ENCODE measurements at places on chromosomes 11 and 22.

GRCh38 chr11:12715941-12716340, 41.7 kb downstream of the TEAD1 start:
- DNase-seq, result no peak

- DNase-seq, result no peak
Observed at GRCh38 chr11:25449091-25449490, 882.8 kb upstream of the ANO3 start.

- DNase-seq, result no peak
Observed at GRCh38 chr11:102538932-102539331, 8.4 kb upstream of the MMP7 start.

- no peak for DNase-seq
Observed at GRCh38 chr11:62182147-62182891, 7.7 kb upstream of the SCGB1D1 start.

DNA sequence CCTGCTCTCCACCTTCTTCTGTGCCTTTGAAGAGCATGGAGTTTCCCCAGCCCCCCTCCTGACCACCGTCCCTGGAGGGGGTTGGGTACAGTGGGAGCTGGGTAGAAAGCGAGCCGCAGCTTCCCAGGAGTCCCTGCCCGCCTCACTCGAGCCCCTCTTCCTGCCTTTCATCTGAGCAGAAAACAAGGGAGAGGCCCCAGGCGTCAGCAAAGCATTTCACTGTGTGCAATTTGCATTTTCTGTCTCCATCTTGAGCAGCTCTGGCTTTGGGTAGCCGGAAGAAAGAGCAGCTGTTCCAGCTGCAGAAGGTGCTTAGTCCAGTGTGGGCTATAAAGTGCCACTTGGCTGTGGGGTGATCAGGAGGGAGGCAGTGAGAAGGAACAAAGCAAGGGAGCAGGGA, 229.7 kb downstream of the CEP164 start:
- DNase-seq, result no peak

GRCh38 chr11:6612213-6613041, at the start of gene TAF10:
TAF10 (minus strand) TSS chr11:6612216; CDS start chr11:6612189, 27 bp downstream.
- DNase-seq, result peak; percentile 91

- DNase-seq, result no peak
Observed at GRCh38 chr22:48739348-48740085, 1088.2 kb downstream of the BRD1 start.

DNA sequence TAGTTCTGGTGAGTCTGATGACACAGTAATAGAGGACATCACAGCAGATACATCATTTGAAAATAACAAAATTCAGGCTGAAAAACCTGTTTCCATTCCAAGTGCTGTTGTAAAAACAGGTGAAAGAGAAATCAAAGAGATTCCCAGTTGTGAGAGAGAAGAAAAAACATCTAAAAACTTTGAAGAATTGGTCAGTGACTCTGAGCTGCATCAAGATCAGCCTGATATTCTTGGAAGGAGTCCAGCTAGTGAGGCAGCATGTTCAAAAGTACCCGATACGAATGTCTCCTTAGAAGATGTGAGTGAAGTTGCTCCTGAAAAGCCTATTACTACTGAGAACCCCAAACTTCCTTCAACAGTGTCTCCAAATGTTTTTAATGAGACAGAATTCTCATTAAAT, 38.7 kb downstream of the RTN3 start:
- DNase-seq, result no peak

DNA sequence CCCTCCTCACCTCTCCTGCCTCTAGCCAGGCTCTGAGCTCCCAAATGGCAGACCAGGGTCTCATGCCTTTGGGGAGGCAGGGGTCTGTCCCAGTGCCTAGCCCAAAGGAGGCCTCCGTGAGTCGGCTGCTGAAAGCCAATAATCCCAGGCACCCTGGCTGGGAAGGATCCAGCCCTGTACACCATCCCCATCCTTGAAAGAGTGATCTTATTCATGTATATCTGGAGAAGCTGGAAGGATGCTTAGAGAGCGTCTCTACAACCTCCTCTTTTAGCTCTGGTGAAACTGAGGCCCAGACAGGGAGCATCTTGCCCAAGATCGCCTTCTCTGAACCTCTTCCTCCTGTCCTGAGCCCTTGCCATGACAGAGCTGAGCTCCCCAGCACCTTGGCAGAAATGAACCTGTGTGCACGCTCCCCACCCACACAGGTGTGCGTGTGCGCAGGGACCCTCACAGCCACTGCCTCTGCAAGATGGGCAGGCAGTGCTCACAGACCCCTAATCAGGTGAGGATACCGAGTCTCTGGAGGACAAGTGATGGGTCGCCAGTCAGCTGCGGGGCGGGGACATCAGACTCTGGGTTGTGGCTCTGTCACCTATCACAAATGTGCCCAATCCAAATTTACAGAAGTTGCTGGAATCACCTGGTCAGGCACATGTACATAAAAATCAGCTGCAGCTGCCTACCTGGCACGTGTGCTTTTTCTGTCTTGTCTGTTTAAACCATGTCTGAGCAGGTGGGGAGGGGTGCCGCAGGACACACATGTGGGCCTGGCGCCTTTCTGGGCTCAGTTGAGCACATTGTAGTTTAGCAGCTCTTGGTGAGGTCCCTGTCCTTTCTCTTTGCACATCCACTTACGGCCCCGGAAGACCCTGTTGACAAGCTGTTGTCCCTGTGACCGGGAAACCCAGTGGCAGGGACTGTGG, 49.3 kb upstream of the WNT7B start:
- no peak for DNase-seq

- no peak for DNase-seq
Observed at GRCh38 chr11:122937983-122938382, 43.7 kb downstream of the BSX start.

DNA sequence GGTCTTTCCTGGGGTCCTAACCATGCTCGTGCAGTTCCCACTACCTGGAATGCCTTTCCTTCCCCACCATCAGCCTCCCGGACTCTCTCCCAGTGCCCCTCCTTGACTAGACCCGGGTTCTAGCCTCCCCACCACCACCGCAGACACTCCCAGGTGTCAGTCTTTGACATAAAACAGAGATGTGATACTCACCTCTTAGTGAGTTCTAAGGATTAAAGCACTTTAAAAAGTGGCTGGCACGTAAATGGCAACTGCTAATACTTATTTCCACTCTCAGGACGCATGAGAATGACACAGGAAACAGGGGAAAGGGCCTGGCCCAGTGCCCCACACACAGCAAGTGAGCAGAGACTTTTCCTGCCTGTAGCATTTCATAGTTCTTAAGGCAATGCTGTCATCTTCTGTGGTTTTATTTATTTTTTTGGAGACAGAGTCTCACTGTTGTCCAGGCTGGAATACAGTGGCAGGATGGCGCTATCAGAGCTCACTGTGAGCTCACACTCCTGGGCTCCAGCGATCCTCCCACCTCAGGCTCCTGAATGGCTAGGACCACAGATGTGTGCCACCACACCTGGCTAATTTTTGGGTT, 1.9 kb upstream of the SLC25A45 start:
- no peak for DNase-seq

DNA sequence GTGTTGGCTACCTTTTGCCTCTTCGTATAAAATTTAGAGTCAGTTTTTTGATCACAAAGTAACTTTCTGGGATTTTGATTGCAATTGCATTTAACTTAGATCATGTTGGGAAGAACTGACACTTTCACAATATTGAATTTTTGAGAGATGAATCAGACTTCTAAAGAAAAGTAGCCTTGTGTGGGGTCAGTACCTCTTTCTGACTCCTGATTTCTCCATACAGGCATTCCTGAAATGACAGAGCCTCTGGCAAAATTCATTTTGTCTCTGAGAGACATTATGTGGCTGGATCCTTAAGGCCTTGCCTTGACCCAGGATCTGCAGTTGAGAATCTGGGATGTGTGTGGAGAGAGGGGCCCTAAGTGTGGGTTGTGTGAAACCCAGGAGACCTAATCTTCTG, 37.8 kb downstream of the PPFIBP2 start:
- no peak for DNase-seq

GRCh38 chr11:125264100-125265022, 99.8 kb downstream of the PKNOX2 start:
- no peak for DNase-seq

DNA sequence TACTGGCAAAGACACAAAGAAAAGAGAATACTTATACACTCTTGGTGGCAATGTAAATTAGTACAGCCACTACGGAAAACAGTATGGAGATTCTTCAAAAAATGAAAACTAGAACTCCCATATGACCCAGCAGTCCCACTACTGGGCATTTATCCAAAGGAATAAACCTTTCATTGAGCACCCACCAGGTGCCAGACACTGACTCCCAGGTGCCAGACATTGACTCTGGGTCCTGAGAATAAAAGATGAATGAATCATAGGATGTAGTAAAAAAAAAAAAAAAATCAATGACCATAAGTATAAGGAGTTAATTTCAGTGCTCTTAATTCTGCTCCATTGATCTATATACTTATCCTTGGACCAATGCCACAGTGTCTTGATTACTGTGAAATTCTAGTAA, 28.2 kb downstream of the HEPHL1 start:
- DNase-seq, result no peak

- no peak for DNase-seq
Observed at GRCh38 chr11:130115218-130115617, 44.4 kb upstream of the ST14 start.

- no peak for DNase-seq
Observed at GRCh38 chr22:28222976-28223745, 304.1 kb upstream of the PITPNB start.

GRCh38 chr22:23108249-23109078, 33.3 kb downstream of the RSPH14 start:
- no peak for DNase-seq

DNA sequence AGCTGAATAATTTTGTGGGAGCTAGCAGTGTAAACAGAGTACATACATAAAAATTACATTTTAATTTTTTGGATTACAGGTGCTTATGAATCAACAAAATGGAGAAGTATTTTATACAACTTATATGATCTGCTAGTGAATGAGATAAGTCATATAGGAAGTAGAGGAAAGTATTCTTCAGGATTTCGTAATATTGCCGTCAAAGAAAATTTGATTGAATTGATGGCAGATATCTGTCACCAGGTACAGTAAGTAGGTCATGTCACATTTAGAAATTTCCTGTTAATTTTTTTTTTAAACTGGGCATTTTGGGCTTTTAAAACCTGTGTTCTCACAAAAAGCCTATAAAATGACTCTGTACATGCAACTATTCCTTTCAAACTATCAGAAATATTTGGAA, 24.0 kb downstream of the ATM start:
- no peak for DNase-seq

DNA sequence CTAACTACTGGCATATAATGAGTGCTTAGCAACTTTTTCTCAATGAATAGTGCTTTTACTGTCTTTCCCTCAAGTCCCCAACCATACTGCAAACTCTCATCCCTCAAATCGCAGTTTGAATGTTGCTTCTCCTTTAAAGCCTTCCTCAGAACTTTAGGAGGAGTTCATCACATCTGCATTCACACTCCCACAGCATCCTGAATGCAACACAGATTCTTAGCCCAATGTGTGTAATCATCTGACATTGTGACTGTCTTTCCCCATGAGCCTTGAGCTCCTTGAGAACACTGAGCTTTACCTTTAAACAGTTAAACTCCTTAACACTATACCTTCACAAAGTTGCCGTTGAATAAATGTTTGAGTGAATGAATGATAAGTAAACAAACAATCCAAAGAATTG, 81.7 kb upstream of the FAM181B start:
- no peak for DNase-seq

- DNase-seq, result no peak
Observed at GRCh38 chr11:76166314-76166713, 40.0 kb downstream of the WNT11 start.

- DNase-seq, result no peak
Observed at GRCh38 chr11:2100361-2101170, 38.6 kb downstream of the IGF2 start.

DNA sequence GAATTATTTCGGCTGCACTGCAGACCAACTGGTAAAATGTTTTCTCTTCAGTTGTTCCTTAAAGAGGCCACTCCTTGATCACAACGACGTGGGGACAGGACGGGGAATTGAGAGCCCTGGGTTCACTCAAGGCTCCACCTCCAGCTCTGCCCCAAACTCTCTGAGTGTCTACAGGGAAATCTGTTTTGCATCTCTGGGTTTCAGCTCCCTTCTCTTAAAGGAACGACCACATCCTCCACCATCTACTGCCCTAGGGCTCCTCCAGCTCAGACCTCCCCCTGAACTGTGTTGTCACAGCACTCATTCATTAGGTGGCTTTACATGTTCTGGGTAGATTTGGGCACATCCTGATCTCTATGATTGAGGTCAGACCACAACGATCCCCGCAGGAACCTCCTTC, 5.1 kb upstream of the PPFIA1 start:
- no peak for DNase-seq

DNA sequence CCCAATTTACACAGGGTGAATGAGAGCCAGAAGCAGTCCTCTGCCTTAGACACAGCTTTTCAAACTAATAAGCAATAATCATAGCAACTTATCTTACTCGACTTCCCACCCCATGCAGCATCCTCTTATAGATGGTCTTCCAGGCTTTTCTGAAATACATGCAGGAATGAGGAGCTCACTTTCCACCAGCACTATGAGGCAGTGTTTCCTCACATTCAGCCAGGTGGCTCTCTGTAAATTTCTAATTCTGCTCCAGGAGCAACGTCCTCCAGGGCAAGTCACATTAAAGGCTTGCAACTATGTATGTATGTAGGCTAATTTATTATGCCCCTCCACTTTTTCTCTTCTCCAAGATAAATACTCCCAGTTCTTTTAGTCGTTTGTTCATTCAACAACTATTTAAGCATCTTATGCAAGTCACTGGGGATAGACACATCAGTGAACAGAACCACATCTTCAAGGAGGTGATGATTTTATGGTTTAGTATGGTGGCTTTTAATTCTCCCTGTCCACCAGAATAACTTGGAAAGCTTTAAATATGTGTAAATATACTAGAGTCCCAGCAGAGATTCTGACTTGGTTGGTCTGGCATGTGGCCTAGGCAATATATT, 59.9 kb downstream of the PAK1 start:
- no peak for DNase-seq

DNA sequence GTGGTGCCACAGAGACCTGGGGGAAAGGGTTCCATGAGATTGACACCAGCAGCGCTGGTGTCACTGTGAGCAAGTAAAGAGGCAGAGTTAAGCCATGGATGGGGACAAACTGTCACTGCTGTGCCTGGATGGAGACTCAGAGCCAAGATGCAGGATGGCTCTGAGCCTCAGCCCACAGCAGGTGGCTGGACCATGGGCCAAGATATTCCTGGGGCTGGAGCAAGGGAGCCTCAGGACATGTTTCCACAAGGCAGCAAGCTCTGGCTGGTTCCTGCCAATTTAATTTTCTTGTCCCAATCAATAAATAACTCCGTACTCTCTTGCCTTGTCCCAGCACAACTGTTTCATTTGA, 23.0 kb downstream of the MYO18B start:
- no peak for DNase-seq

GRCh38 chr11:85835263-85835662, 19.9 kb upstream of the CCDC83 start:
- no peak for DNase-seq

Data from stimulated activated CD8-positive, alpha-beta memory T cell treated with anti-CD3 and anti-CD28 coated beads, Interleukin-7, amount 100 ng/mL, for 24 hours (primary cell).